ENCODE measurements at places on chromosomes 7 and 10.

DNA sequence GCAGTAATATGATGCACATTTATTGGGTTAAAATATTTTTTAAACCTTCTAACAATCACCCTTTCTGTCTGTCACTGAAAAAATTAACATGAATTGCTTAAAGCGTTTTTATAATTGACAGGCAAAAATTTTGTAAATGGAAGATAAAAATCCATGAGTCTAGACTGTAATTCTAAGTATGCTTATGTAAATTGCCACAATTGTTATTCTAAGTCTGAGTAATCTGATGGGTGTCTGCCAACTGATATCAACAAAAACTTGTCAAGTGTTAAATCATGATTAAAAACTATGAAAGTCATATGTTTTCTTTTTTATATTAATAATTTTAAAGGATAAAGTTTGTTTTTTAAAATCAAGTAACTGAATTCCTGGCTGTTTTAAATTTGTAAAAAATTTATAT is 208.2 kb downstream of the CDK14 start:
- DNase-seq: peak; percentile 41

- DNase-seq: peak; percentile 18
Measured at GRCh38 chr10:98028168-98028770, 2.2 kb downstream of the CRTAC1 start.

DNA sequence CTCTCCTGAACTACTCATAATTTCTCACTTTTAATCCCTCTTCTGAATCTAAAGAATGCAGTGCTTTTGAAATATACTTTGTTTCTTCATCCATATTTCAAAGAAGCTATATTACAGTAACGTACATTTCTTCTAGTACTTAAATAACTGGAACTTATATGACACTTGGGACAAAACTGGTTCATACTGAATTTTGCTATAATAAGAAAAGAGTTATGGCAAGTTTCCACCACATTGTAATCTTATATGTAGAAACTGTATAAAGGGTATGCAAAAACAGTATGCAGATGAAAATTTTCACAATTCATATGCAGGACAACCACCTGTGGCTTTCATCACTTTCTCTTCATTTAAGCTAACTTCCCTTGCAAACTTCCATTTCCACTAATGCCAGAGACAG is 785.7 kb downstream of the CNTNAP2 start:
- no peak for DNase-seq

GRCh38 chr10:63268149-63268797 is 135.1 kb downstream of the NRBF2 start:
- DNase-seq: no peak

GRCh38 chr10:48792687-48793096 is 108.0 kb downstream of the WDFY4 start:
- peak; percentile 86 for DNase-seq

GRCh38 chr7:55375237-55375636 is 10.1 kb downstream of the LANCL2 start:
- peak; percentile 38 for DNase-seq

Measured in fibroblast of upper back skin (primary cell).